ENCODE measurements at places on chromosomes 2 and 18. TPM values are rescaled to one million over a fixed set of nuclear protein-coding genes. Genes with fewer than 3 reads are reported as not detected.

The CD8A gene
- total RNA-seq = 3.2 TPM

The NAT8 gene
- not detected for total RNA-seq

The CFAP53 gene
- 0.34 TPM for total RNA-seq

The PKP4 gene
- total RNA-seq = 30.5 TPM

The OTOS gene
- total RNA-seq = not detected

The ALPI gene
- total RNA-seq = not detected

The OR6B2 gene
- total RNA-seq = not detected

The AGAP1 gene
- total RNA-seq = 1.4 TPM

The MYO5B gene
- 0.02 TPM for total RNA-seq

The IL1RL2 gene
- total RNA-seq = not detected

The EGR4 gene
- total RNA-seq = 0.07 TPM

The FLACC1 gene
- 1.3 TPM for total RNA-seq

The LYG2 gene
- total RNA-seq = not detected

The DNAJC27 gene
- 6.9 TPM for total RNA-seq

The CDK5R2 gene
- not detected for total RNA-seq

The UGT1A5 gene
- total RNA-seq = not detected

The STPG4 gene
- 0.50 TPM for total RNA-seq

The CROCC2 gene
- not detected for total RNA-seq

The IL37 gene
- total RNA-seq = not detected

The TXNDC2 gene
- not detected for total RNA-seq

The CFC1 gene
- total RNA-seq = not detected

The FBXO36 gene
- total RNA-seq = 0.52 TPM

The KHK gene
- total RNA-seq = 12.2 TPM

The TEX44 gene
- not detected for total RNA-seq

The SLC23A3 gene
- 2.1 TPM for total RNA-seq

The EVX2 gene
- not detected for total RNA-seq

The FRZB gene
- not detected for total RNA-seq

The SPR gene
- total RNA-seq = 0.89 TPM

The CXXC1 gene
- total RNA-seq = 158 TPM

The IMP4 gene
- total RNA-seq = 88.3 TPM

The GATA6 gene
- total RNA-seq = not detected

The SCN2A gene
- 0.30 TPM for total RNA-seq

The CAMKMT gene
- total RNA-seq = 12.5 TPM
